GM19239 (cell line): ENCODE measurements at places on chromosomes 4 and X.

DNA sequence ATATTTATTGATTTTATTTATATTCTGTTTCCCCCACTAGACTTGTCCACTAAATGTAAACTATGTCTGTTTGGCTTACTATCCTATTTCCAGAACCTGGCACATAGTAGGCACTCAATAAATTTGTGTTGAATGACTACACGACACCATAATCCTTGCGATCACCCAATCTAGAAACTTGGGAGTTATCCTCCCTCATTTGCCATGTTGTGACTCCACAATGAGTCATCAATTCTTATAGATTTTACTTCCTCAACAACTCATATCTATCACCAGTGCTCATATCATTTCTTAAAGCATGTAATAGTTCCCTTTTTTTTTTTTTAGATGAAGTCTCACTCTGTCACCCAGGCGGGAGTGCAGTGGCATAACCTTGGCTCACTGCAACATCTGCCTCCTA lies 39.9 kb upstream of the VAMP7 start:
- no peak for DNase-seq

GRCh38 chr4:186023975-186024374 lies 45.0 kb upstream of the TLR3 start:
- no peak for DNase-seq

DNA sequence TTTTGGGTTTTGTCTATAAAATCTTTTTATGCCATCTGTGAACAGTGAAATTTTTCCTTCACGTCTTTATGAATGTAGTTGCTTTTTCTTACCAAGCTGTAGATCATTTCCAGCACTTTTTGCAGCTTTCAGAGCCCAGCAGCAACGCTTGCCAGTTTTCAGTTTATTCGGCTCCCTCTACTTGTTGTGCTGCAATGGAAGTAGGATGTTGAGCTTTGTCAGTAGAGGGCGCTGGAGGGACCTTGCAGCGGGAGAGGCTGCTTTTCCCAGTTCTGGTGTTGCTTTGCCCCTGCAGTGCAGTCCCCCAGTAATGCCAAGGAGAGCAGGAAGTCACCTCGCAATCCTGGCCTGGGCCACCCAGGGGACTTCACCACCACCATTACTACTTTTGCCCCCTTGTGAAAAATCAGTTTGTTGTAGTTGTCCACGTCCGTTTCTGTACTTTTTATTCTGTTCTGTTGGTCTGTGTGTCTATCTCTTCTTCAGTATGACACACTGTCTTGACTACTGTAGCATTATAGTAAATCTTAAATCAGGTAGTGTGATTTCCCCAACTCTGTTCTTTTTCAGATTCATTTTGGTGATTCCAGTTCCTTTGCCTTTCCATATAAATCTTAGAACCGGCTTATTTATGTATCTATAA lies 21.8 kb downstream of the CMC4 start:
- DNase-seq = no peak

GRCh38 chr4:188287169-188287894 lies 148.1 kb downstream of the TRIML1 start:
- DNase-seq = no peak

DNA sequence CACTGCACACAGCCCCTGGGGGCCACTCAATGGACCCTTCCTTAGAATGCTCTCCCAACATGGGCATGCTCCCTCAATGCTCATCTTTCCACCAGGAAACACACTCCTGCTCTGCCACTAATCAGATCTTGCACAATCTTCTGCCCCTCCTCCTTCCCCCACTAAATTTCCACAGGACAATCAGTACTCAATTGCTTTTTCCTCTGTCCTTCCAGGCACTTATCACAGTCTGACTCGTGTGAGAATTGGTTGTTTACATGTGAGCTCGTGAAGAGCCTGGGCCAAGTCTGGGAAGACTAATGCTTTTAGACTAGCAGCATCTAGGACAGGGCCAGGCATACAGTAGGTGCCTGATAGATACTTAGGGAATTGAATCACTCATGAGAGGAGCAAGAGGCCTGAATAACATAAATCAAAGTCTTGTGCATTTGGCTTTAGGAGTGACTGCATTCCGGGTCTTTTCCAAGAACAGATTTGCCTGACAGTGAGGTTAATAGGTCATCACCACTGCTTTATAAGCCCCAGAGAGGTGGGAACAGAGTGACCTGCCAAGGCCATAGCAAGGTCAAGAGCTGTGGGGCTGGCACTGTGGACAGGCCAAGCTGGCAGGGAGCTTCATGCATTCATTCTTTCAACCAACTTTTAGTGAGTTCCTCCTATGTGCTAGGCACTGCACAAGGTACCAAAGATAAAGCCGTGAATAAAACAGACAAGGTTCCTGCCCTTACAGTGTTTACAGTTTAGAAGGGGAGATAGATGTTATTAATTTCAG lies 55.0 kb downstream of the PRPS1 start:
- no peak for DNase-seq

GRCh38 chr4:16029262-16029661 lies 54.6 kb downstream of the PROM1 start:
- DNase-seq = no peak

DNA sequence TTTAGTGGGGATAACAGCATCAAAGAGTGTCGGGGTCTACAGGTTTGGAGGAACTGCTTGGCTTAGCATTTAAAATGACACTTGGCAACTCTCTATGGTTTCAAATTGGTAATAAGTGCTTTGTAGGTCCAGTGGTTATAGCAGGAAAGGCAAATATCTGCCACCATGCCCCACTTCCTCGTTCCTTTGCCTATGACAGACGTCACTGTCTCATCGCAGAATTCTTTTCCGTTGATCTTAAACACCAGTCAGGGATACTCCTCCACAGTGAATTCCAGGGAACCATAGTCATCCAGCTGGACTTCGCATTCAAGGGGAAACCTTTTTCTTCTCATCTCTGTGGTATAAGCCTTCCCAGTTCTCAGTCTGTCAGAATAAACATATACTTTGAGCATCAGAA lies 319.1 kb downstream of the GPAT3 start:
- DNase-seq = no peak

DNA sequence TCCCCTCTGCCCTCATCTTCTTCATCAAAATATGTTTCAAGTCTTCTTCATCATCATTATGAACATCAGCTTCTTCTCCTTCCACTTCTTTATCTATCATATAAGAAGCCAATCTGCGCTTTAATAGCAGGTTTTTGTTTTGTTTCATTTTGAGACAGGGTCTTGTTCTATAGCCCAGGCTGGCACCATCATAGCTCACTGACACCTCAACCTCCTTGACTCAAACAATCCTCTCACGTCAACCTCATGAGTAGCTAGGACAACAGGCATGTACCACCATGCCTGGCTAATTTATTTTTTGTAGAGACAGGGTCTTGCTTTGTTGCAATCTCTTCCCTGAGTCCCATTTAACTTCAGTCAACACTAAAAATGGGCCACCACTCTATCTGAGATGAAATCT lies 27.0 kb downstream of the PRDM5 start:
- no peak for DNase-seq
